ENCODE measurements at places on chromosomes 7 and 10. TPM values are rescaled to one million over a fixed set of nuclear protein-coding genes. Genes with fewer than 3 reads are reported as not detected.

- H3K36me3 ChIP-seq: no peaks in the 10 kb centered on the region
- H3K4me1 ChIP-seq: no peaks in the 10 kb centered on the region
- H3K27me3 ChIP-seq: no peaks in the 10 kb centered on the region
- no peak for DNase-seq
Observed at GRCh38 chr7:13560441-13560840, 429.0 kb downstream of the ETV1 start.

GRCh38 chr10:126417220-126417825 is 29.0 kb upstream of the ADAM12 start:
- H3K4me3 ChIP-seq: no peak overlapping the region
- no peak overlapping the region for H3K27ac ChIP-seq
- no peaks in the 10 kb centered on the region for H3K27me3 ChIP-seq
- no peaks in the 10 kb centered on the region for H3K36me3 ChIP-seq

DNA sequence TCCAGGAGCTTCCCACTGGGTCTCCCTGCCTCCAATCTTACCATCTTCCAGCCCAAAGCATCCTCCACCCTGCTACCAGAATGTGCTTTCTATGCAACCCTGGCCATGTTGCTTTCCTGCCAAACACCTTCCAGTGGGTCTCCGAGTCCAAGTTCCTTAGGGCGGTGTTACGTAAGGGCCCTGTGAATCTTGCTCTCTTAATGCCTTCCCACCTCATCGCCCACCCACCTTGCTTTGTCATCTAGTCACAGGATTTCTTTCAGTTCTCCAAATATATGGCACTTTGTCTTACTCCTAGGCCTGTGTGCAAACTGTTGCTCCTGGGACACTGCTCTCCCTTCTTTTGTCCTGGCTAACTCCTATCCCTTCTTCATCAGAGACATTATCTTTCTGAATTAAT is 344.5 kb downstream of the RPS24 start:
- H3K36me3 ChIP-seq: no peaks in the 10 kb centered on the region
- no peak for DNase-seq
- no peak overlapping the region for H3K4me3 ChIP-seq
- H3K27ac ChIP-seq: no peak overlapping the region

- H3K27ac ChIP-seq: no peak overlapping the region
- DNase-seq: no peak
- H3K27me3 ChIP-seq: no peaks in the 10 kb centered on the region
- H3K4me1 ChIP-seq: peaks cover 2% of the 10 kb centered on the region
- no peaks in the 10 kb centered on the region for H3K36me3 ChIP-seq
- no peak overlapping the region for H3K4me3 ChIP-seq
Observed at GRCh38 chr10:84424731-84425167, 96.4 kb downstream of the CCSER2 start.

DNA sequence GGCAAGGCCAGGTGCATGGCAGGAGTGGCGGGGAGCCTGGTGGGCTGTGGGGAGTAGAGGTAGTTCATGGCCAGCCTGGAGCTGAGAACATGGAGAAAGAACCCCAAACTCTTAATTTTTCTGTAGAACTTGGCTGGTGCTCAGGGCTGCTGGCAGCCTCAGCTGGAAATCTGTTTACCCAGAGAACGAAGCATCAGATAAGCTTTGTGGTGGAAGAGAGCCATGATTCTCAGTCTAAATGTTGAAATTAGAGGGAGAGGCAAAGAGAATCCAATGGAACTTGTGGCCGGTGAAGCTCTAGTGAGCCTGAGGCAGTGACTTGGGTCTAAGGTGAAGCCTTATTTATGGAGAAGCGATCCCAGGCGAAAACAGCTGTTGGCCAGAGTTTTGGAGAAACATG is 126.4 kb downstream of the CCDC3 start:
- peaks cover 7% of the 10 kb centered on the region for H3K4me1 ChIP-seq
- no peaks in the 10 kb centered on the region for H3K27me3 ChIP-seq
- no peak overlapping the region for H3K27ac ChIP-seq
- no peak for DNase-seq

Gene ZMIZ2
- total RNA-seq: 4.4 TPM

Gene TFR2
- 276 TPM for total RNA-seq

Gene ZCCHC24
- total RNA-seq: 7.8 TPM
